ENCODE measurements at places on chromosomes 1 and 21.

DNA sequence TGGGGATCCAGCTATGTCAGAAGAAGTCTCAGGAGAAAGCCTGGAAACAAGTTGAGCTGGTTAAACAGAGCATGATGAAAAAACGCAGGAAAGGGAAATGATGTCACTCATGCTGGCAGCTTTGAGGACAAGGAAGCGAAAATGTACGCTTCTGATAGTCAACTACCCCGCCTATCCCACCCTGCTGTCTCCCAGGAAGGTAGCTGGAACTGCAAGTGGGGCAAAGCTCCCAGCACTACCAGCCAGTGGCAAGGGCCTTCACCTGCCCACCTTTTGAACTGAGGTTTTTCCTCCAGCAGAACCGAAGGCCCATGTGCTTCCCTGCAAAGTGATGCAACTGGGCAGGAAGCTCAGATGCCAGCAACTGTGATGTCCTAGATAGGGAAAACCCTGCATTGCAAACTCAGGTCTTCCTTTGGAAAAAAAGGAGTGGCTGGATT is 6.3 kb upstream of the IL20 start:
- DNase-seq: no peak

DNA sequence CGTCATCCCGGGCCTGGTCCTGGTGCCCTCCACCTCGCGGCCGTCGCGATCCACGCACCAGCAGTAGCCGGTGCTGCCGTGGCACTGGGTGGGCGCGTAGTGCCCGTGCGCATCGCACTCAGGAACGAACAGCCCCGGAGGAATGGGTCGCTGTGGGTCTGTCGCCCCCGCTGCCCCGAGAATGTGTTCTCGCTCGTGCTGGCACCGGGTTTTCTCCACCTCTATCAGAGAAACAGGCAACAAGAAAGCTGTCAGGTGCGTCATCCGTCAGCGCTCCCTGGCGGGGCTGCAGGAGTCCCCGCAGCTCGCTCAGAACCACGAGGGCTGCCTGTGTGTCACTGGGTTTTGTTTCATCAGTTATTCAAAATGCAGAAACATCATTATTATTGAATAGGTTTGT is 71.2 kb downstream of the NID1 start:
- DNase-seq: no peak

GRCh38 chr1:181257117-181257516 is 168.6 kb downstream of the IER5 start:
- no peak for DNase-seq

GRCh38 chr1:1199961-1200875 is 6.2 kb downstream of the TNFRSF18 start:
- DNase-seq: no peak

DNA sequence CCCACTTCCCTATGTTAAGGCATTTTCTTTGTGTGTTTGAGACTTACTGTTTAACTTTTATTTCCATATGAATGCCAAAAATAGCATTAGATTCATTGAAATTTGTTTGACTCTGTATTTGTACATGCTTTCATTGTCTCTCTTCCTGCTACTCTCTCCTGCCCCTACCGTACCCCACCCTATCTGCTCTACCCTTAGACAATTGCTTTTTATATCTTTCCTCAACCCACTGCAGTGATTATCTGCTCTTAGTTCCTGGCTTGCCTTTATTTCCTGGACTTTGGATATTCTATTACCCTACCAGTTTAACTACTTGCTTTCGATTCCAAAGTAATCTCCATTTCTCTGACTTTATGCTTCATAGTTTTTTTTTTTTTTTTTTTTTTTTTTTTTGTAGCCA is 10.5 kb downstream of the RAVER2 start:
- no peak for DNase-seq

- DNase-seq: no peak
These were observed 238.6 kb downstream of the DUSP10 start for GRCh38 chr1:221503268-221503667.

DNA sequence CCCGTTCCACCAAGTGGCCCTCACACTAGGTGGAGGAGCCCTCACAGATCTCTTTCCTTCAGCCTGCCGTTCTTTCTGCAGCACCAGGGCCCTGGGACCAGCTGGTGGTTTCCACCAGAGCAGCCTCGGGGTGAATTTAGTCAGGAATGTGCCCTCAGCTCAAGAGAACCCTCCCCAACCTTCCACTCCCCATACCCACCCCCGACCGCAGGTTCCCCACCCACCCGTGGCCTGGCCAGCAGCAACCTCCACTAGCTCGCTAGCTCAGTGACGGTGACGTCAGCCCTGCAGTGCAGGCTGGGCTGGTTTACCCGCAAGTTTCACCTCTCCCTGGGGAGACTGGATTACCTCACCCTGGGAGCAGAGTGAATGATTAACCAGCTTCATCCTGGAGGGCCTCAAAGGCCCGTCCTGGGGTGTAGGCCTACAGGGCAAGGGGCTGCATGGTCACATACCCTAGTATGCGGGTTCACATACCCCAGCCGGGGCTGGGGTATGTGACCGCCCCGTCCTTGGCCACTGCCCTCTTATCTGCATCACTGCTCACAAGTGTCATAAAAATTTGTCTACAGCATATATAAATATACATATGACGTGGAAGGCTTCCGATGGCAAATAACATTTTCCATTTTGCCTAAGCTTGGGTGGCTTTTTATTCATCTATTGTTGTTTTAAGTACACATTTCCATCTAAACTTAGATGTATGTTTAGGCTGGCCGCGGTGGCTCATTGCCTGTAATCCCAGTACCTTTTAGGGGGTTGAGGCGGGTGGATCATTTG is 24.5 kb downstream of the ELF3 start:
- no peak for DNase-seq

DNA sequence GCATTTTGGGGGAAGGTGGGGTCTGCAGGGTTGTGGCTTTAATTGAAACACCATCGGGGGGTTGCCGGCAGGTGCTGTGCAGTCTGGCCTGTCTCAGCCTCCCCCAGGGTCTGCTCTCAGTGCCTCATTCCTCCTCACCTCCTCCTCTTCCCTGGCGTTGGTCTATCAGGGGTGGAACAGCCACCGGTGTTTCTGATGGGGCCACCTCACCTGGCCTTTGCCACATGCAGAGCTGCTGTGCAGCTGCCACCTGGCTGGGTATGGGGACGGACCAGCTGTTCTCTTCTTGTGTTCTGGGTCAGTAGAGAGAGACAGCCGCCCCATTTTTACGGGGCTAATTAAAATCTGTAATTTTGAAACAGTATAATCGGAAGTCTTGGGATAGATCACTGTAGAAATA is 53.9 kb downstream of the SPSB1 start:
- DNase-seq: no peak

- DNase-seq: no peak
These were observed 294.4 kb downstream of the CAMTA1 start for GRCh38 chr1:7079637-7080036.

DNA sequence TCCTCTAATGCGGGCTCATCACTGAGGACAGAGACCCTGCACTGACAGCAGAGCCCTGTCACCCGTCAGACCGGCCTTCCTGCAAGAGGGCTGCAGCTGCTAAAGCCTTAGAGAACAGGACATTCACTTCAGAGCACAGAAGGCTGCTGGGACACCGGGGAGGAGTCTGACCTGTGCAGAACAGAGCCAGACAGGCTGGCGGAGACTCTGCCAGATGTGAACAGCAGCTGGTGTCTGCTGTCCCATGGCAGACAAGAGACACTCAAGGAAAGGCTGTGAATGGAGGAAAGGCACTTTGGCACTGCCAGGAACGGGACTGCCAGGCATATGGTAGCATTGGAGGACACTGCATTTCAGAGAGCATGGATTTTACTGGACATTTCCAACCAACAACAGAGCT is 21.4 kb downstream of the MRAP start:
- DNase-seq: no peak

GRCh38 chr21:34148419-34148804 is 75.0 kb downstream of the MRPS6 start:
- DNase-seq: no peak

GRCh38 chr1:158311066-158311465 is 20.3 kb downstream of the CD1B start:
- no peak for DNase-seq

GRCh38 chr1:33093004-33093403 is 12.1 kb downstream of the AZIN2 start:
- DNase-seq: no peak

DNA sequence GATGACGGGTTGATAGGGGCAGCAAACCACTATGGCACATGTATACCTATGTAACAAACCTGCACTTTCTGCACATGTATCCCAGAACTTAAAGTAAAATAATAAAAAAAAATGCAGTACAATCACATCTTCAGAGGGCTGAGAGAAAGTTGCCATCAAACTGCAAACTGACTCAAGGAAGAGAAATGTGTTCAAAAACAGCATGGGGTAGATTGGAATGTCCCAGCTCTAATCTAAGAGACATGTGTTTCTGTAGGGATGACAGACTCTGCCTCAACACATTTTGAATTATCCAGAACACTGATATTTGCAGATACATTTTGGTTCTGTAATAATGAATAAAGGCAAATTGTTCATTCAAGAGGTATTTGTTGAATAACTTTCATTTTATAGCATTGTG is 171.2 kb upstream of the RUNX1 start:
- DNase-seq: no peak

DNA sequence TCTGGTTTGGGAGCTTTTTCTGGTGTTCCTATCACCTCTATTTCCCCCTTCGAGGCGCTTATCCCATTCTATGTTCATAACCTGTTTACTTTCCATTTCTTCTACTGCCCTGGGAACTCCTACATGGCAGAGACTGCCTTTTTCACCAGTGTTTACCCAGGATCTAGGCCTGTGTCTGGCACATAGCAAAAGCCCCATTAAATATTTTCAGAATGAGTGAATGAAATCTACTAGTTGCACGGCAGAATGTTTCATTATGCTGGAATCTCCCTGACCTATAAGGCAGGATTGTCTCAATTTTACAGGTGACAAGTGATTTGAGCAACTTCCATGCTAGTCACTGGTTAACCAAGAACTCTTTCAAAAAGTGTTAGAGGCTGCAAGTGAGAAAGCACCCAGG is 70.1 kb downstream of the PGM1 start:
- no peak for DNase-seq

- no peak for DNase-seq
These were observed 13.1 kb downstream of the TRIM62 start for GRCh38 chr1:33168556-33169289.

- peak; percentile 7 for DNase-seq
These were observed 581 bp downstream of the IRF6 start for GRCh38 chr1:209805341-209805781.

DNA sequence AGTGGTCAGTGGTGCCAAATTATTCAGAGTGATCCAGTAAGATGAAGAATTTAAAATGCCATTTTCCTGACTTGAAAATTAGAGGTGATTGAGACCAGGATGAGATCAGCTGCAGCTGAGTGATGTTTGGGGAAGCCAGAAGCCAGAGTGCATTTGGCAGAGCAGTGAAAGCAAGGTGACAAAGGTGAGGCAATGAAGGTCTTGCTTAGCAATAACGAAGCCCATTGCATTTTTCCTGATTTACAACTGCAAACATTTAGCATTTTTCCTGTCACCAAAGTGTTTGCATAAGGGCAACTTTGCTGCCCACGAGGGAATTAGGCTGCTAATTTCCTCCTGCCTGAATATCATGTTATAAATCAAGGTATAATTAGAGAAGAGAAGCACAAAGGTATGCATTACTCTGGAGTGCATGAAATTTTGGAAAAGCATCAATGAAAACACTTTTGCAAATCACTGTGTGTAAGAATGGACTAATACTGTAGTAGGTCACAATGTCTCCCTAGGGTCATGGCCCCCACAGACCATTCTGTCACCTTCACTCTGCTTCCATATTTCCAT is 188.2 kb upstream of the LYPLAL1 start:
- no peak for DNase-seq

- peak; percentile 69 for DNase-seq
These were observed 8.4 kb downstream of the RPS6KA1 start for GRCh38 chr1:26537951-26538352.

DNA sequence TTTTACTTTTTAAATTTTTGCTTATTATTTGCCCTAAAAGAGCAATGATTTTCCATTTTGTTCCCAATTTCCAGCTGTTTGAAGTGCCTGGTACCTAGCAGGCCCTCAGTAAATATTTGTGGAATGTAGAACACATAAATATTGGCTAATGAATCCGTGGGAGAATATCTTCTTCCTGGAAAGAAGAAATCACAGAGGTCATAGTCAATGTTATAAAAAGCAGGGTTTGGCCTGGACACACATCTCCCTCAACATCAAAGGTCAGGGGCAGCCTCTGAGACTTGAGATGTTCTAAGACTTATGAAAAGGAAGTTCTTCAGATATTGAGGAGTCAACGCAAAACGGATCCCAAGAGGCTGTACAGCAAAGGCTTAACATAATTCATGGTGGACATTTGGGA is 358.1 kb downstream of the HHAT start:
- DNase-seq: no peak

DNA sequence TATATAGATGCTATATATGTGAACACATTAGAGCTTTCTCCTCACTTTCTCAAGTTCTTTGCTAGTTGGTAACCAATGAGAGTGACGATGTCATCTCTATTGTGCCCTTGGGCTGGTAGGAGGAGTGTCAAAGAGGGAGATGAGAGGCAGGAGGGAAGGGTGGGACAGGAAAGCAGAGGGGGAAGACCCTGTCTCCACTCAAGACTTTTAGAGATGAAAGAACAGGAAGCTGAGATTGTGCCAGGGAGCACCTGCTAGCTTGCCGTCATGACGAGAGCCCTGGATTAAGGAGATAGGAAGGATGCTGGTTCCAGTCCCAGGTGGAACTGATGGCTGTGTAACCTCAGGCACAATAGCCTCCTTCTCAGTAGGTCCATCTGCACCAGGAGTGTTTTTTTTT is 16.7 kb downstream of the CNR2 start:
- DNase-seq: no peak

- DNase-seq: no peak
These were observed 100.5 kb upstream of the COA6 start for GRCh38 chr1:234272656-234273312.

- no peak for DNase-seq
These were observed 32.2 kb upstream of the TNFSF18 start for GRCh38 chr1:173082913-173083312.

GRCh38 chr1:245695211-245695610 is 540.4 kb downstream of the KIF26B start:
- no peak for DNase-seq

- DNase-seq: no peak
These were observed 7.0 kb downstream of the AKT3 start for GRCh38 chr1:243842978-243843511.

DNA sequence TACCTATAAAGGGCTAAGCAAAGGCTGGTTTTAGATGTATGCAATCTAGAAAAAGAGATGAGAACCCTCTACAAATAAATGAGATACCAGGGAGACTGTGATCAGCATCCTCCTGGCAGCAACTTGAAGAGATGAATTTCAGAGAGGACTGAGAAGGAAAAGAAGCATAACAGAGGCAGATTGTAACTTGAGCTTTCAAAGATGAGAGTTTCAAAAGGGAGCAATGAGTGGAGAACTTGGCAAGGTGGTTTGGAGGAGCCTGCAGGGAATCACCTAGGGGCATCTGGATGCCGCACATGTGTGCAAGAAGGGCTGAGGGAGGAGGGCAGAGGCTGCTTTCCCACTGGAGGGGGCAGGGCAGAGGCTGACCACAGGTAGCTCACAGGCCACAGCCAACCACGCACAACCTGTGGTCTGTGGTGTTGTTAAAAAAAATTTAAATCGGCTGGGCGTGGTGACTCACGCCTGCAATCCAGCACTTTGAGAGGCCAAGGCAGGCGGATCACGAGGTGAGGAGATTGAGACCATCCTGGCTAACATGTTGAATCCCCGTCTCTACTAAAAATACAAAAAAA is 50.2 kb downstream of the PCNX2 start:
- DNase-seq: no peak

Data from cerebellum (tissue), 4 donors.